ENCODE measurements at places on chromosomes 2 and 18. TPM values are rescaled to one million over a fixed set of nuclear protein-coding genes. Genes with fewer than 3 reads are reported as not detected.

SFT2D3 gene
- polyA plus RNA-seq: 5.2 TPM

PMAIP1 gene
- 7.5 TPM for polyA plus RNA-seq

TIA1 gene
- 30.5 TPM for polyA plus RNA-seq

AMER3 gene
- polyA plus RNA-seq: 5.7 TPM

ZNF385B gene
- 2.4 TPM for polyA plus RNA-seq

ASIC4 gene
- 1.2 TPM for polyA plus RNA-seq
